Activated CD4-positive, alpha-beta T cell treated with anti-CD3 and anti-CD28 coated beads, Interleukin-2, amount 10 ng/mL, durations not matched to agents 24 days and 14 days (primary cell): ENCODE measurements at places on chromosomes 6 and 20. TPM values are rescaled to one million over a fixed set of nuclear protein-coding genes. Genes with fewer than 3 reads are reported as not detected.
A peak's percentile ranks its signal among the peaks of the same experiment; 100 is the strongest.

GRCh38 chr6:142659661-142660060 is 285.3 kb downstream of the HIVEP2 start:
- no peaks in the 10 kb centered on the region for H3K36me3 ChIP-seq
- no peak overlapping the region for H3K27ac ChIP-seq
- H3K4me3 ChIP-seq, result no peak overlapping the region
- no peaks in the 10 kb centered on the region for H3K4me1 ChIP-seq

GRCh38 chr20:33787253-33787891 is 23.8 kb upstream of the CHMP4B start:
- no peaks in the 10 kb centered on the region for H3K27me3 ChIP-seq
- no peak overlapping the region for H3K27ac ChIP-seq
- H3K4me3 ChIP-seq, result no peak overlapping the region
- peaks cover 12% of the 10 kb centered on the region for H3K4me1 ChIP-seq
- DNase-seq, result no peak

Gene BEND6
- not detected in 2 replicates for total RNA-seq

- H3K27me3 ChIP-seq, result no peaks in the 10 kb centered on the region
- no peak for DNase-seq
- peaks cover 11% of the 10 kb centered on the region for H3K4me1 ChIP-seq
- H3K36me3 ChIP-seq, result peaks cover 2% of the 10 kb centered on the region
Measured at GRCh38 chr6:134267917-134268361, 50.0 kb downstream of the SGK1 start.

GRCh38 chr6:5398530-5398929 is 137.2 kb downstream of the FARS2 start:
- H3K27ac ChIP-seq, result no peak overlapping the region
- H3K36me3 ChIP-seq, result no peaks in the 10 kb centered on the region
- H3K4me1 ChIP-seq, result peaks cover 6% of the 10 kb centered on the region
- DNase-seq, result peak; percentile 64
- H3K4me3 ChIP-seq, result no peak overlapping the region

- H3K36me3 ChIP-seq, result no peaks in the 10 kb centered on the region
- H3K4me1 ChIP-seq, result no peaks in the 10 kb centered on the region
- H3K27me3 ChIP-seq, result no peaks in the 10 kb centered on the region
Measured at GRCh38 chr6:123925842-123926399, 122.3 kb downstream of the NKAIN2 start.

DNA sequence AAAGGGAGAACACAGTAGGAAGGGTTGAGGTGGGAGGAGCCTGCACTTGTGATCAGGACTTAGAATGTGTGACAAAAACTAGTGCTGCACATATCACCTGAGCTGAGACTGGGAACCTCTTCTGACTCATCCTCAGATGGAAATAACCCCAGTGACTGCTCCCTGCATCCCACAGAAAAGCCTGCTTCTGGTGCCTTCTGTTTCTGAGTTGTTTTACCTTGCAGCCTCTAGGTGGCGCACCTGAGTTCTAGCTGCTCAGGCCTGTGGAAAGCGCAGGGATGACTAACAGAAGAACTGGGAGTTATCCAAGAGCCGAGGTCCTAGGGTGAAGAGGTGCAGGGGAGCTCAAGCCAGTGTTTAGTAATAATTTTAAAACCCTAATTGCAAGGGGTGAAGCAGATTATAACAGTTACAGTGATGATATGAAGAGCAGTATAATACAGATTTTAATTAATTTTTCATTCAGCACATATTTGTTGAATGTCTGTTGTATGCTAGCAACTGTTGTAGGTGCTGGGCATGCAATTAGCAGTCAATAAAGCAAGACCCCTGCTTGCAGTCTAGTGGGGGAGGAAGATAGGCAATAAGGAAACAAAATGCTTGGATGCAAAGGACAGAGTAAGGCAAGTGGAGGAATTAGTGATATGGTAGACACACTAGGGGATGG is 302.5 kb downstream of the DHX35 start:
- no peak overlapping the region for H3K4me3 ChIP-seq
- no peaks in the 10 kb centered on the region for H3K4me1 ChIP-seq
- H3K27ac ChIP-seq, result no peak overlapping the region
- H3K27me3 ChIP-seq, result peaks cover 2% of the 10 kb centered on the region
- DNase-seq, result peak; percentile 76

Gene COL19A1
- total RNA-seq, result not detected in 2 replicates

Gene RCAN2
- 0.07 and 0.21 TPM in 2 replicates for total RNA-seq

DNA sequence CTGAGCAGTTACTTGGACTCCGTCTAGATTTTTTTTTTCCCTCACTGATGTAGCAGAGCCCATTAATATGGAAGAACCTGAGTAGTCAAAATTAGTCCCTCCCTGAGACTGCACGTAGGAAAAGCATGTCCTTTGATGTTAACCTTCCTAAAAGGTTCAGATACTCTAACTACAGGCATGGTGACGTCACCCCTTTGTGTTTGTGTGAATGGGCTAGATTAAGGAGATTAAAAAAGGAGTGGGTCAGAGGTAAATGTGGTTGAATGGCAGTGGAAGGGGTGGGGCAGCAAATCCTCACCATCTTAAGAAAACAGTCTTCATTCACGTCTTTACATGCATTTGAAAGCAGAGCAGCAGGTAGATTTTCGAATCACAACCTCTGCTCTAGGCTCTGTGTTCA is 521.1 kb downstream of the TFAP2B start:
- H3K36me3 ChIP-seq, result no peaks in the 10 kb centered on the region
- H3K27ac ChIP-seq, result no peak overlapping the region
- no peak for DNase-seq
- no peaks in the 10 kb centered on the region for H3K27me3 ChIP-seq
- no peaks in the 10 kb centered on the region for H3K4me1 ChIP-seq

DNA sequence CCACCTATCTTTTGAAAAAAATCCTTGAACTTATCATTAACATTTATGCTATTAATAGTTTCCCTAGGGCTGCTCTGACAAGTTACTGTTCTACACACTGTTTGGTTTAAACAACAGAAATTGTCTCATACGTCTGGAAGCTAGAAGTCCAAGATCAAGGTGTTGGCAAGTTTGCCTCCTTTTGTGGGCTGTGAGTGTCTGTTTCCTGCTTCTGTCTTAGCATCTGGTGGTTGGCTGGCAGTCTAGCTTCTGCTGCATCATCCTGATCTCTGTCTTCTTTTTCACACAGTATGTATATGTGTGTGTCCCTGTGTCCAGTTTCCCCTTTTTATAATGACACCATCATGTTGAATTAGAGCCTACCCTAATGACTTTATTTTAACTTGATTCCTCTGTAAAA is 154.8 kb downstream of the RPS12 start:
- H3K36me3 ChIP-seq, result no peaks in the 10 kb centered on the region
- no peak for DNase-seq
- no peak overlapping the region for H3K4me3 ChIP-seq
- H3K27me3 ChIP-seq, result peaks cover 24% of the 10 kb centered on the region

- H3K4me1 ChIP-seq, result peaks cover 31% of the 10 kb centered on the region
- H3K27ac ChIP-seq, result no peak overlapping the region
- DNase-seq, result no peak
- no peak overlapping the region for H3K4me3 ChIP-seq
- H3K36me3 ChIP-seq, result no peaks in the 10 kb centered on the region
- peaks cover 3% of the 10 kb centered on the region for H3K27me3 ChIP-seq
Measured at GRCh38 chr20:50294164-50295088, 103.8 kb downstream of the CEBPB start.

DNA sequence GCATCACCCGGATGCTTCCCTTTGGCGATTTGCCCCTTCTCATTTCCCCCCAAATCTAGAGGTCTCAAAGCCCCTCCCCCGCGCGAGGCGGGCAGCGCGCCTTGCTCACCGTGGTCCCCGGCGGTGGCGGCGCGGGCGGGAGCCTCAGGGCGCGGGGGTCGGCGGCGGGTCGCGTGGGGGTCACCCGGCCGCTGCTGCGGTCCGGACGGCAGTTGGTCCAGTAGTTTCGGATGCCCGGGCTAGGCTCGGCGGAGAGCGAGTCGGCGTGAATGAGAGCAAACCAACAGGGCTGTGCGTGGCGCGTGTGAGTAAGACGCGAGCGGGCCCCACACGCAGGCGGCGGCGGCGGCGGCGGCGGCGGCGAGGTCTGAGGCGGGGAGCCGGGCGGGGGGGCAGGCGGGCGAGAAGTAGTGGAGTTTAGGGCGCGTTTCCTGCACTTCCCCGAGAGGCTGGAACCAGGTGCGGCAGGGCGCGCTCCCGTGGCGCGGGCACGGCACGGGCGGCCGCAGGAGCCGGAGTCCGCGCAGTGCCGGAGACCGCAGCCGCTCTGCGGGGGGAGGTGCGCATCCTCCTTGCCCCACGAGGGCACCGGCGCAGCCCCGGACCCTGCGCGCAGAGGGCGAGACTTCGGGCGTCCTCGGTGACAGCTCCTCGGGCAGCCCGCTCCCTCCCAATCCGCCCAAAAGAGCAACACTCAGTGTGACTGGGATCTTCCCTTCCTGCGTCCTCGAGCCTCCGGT is 567 bp downstream of the HS3ST5 start:
- H3K27me3 ChIP-seq, result peaks cover 44% of the 10 kb centered on the region
- no peaks in the 10 kb centered on the region for H3K36me3 ChIP-seq
- H3K4me3 ChIP-seq, result no peak overlapping the region
- no peak overlapping the region for H3K27ac ChIP-seq
- DNase-seq, result no peak

Gene TTLL9
- not detected in 2 replicates for total RNA-seq

DNA sequence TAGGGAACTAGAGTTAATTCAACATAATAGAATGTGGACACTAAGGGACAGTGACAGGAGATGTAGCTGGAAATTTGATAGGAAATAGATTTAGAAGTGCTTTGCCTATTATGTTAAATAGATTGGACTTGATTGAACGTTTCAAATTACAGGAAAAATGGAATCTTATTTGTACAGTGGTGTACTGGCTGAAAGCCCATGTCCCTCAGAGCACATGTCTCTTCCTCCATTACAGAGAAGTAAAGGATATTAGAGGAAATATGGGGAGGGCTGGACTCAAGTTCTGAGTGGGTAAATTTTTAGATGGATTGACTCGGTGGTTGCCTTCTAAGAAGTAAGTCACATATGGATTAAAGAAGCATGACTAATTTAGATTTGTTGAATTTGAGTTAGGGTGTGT is 11.4 kb downstream of the PKIB start:
- no peak for DNase-seq
- no peaks in the 10 kb centered on the region for H3K4me1 ChIP-seq
- no peak overlapping the region for H3K4me3 ChIP-seq

Gene TPX2
- total RNA-seq, result 60.1 and 61.3 TPM in 2 replicates
